ENCODE measurements at places on chromosomes 6 and 20. TPM values are rescaled to one million over a fixed set of nuclear protein-coding genes. Genes with fewer than 3 reads are reported as not detected.

GRCh38 chr6:32932132-32932868, 8.5 kb downstream of the HLA-DMB start:
- no peak for DNase-seq

GRCh38 chr6:160519603-160520042, 144.5 kb downstream of the LPA start:
- no peak for DNase-seq

- no peak for DNase-seq
Measured at GRCh38 chr6:109406196-109406595, 23.9 kb upstream of the CD164 start.

GRCh38 chr20:37363221-37364012, 17.5 kb downstream of the SRC start:
- no peak for DNase-seq

DNA sequence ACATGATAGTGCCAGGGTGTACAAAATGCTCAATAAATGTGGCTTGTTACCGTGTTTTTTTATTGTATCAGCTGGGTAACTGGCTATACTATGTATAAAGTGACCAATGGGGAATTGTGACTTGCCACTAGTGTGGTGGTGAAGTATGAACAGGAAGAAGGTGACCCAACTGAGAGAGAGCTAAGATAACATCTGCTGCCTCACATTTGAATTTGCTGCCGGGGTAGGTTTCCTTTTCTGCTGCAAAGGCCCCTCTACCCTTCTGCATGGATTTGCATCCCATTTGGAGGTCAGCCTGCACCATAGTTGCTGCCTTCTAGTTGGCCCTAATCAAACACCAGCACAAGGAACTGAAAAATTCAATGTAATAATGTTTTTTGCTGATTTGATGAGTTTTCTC, 24.1 kb downstream of the IL17A start:
- DNase-seq = no peak

DNA sequence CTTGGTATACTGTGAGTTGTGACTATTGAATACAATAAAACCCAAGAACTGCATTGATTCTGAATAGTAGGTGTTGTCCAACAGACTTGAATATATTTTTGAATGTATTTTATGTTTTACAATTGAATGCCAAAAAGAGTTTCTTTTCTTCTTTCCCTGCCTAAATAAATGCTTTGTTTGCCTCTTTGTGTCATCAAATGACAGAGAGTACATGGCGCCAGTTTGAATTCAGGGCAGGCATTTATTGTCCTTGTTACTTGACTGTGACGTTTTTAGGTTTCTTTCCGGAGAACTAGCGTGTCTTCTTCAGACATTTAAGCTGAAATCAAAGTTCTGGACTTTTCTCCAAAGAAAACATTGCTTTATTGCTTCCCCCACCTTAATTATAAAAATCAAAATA, 16.6 kb downstream of the KIF3B start:
- no peak for DNase-seq

- no peak for DNase-seq
Measured at GRCh38 chr20:44651684-44652423, at the start of gene ADA. TSS of gene ADA (minus strand) at chr20:44651699. CDS start at chr20:44651607, 92 bp downstream.

GRCh38 chr6:82568290-82568993, 204.8 kb downstream of the TPBG start:
- no peak for DNase-seq

DNA sequence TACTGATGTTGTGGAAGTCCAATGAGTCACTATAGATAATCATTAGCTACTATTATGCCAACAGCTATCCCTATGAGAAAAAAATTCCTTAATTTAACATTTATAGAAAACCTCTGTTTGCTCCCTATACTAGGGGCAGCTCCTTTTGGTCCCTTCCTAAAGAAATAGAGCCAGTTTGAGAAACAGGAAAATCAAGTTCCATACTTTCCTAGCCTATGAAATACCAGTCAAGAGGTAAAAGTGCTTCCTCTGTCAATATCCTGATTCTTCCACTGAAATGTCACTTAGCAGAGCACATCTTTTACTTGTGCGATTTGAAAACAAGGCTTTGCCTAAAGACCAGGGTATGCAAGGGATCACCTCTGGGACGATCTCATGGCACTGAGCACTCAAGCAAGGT, 14.5 kb upstream of the TRIM39 start:
- no peak for DNase-seq

DNA sequence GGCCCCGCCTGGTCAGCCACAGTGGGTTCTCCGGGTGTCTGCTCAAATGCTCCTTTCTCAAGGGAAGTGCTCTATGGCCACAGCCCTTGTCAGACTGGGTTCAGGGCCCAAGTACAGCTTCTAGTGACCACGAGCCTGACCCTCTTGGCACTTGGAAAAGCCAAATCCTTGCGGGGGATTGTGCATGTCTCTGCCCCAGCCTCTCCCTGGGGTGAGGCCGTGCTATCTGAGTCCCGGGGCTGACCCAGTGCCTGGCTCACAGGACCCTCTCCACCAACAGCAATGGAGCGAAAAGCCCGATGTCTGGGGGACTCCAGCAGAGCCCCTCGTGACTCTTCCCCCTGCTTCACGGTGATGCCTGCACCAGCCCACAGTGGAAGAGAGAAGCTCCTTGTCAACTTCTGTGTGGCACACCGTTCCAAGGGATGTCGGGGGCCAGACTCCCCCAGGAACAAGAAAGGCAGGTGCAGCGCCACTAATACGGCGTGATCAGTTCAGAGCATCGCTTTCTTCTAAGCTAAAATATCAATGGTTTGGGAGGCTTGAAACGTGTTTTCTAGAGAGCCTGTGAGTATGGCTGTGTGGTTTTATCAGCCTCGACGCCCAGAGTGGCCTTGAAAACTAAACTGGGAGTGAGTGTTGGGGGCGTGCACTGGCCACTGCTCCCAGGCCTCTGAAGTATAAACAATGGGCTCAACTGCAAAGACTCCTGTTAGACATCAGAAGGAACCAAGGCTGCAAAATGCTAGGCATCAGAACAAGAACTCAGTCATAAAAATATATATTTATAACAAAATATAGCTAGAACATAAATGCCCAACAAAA, 51.9 kb downstream of the DLL1 start:
- DNase-seq = no peak

GRCh38 chr6:127190552-127190951, 72.1 kb downstream of the RSPO3 start:
- no peak for DNase-seq

DNA sequence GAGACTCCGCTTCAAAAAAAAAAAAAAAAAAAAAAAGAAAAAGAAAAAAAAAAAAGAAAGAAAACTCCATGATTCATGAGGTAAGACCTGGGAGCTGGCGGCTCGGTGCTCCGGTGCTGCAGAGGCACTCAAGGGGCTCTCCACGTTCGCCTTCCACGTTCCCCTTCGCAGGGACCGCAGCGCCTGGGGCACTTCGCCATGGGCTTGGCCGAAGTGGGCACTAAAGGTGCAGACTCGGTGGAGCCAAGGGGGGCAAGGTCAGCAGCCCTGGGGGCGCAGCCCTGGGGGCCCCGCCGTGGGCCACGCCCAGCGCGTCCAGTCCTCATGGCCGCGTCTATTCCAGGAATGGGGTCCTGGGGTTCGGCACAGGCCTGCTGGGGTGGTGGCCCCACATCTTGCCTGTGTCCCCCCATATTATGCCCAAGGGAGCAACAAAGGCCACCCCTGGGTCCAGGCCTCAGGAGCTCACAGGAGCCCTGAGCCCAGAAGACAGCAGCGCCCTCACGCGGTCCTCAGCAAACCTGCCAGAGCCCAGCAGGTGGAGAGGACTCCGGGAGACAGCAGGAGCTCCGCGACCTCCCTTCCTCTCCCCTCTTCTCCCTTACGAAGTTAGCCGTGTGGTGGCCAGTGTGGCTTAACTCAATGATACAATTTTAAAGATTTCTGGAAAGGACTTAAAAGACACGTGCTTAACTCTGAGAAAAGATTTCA, 21.9 kb downstream of the ZBTB46 start:
- DNase-seq = no peak

Gene FAM217A
- total RNA-seq = not detected

Gene SYNGAP1
- 12.3 TPM for total RNA-seq

Gene ZSCAN9
- total RNA-seq = 6.3 TPM

Gene NKX2-4
- not detected for total RNA-seq

Gene NCOA3
- total RNA-seq = 33.7 TPM

Measured in omental fat pad (tissue), 4 donors.